GM13977 (cell line): ENCODE measurements at places on chromosomes 2 and 18.

- DNase-seq, result no peak
These were observed 163.8 kb downstream of the SETBP1 start for GRCh38 chr18:44844486-44844885.

- no peak for DNase-seq
These were observed 25.0 kb upstream of the RNF103 start for GRCh38 chr2:86648681-86649080.

DNA sequence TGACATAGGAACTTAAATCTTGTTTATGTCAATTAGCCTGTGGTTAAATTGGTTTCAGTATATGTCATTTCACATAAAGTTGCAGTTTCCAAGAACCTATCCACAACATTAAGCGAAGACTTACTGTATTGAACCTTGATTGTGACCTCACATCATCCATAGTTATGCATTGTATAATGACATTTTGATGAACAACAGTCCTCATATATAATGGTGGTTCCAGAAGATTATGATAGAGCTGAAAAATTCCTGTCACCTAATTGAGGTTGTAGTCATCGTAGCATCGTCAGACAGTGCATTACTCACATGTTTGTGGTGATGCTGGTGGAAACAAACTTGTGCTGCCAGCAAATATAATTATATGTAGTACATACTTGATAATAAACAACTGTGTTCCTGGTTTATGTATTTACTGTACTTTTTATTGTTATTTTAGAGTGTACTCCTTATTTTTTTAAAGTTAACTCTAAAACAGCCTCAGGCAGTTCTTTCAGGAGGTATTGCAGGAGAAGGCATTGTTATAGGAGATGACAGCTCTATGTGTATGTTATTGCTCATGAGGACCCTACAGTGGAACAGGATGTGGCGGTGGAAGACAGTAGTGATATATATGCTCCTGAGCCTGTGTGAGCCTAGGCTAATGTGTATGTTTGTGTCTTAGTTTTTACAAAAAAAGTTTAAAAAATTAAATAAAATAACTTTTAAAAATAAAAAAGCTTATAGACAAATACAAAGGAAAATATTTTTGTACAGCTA, 56.6 kb downstream of the UBE2E3 start:
- DNase-seq, result no peak

- DNase-seq, result no peak
These were observed 42.6 kb upstream of the CDCA7 start for GRCh38 chr2:173311844-173312606.

- DNase-seq, result no peak
These were observed 30.6 kb downstream of the SPTBN1 start for GRCh38 chr2:54486766-54487165.

DNA sequence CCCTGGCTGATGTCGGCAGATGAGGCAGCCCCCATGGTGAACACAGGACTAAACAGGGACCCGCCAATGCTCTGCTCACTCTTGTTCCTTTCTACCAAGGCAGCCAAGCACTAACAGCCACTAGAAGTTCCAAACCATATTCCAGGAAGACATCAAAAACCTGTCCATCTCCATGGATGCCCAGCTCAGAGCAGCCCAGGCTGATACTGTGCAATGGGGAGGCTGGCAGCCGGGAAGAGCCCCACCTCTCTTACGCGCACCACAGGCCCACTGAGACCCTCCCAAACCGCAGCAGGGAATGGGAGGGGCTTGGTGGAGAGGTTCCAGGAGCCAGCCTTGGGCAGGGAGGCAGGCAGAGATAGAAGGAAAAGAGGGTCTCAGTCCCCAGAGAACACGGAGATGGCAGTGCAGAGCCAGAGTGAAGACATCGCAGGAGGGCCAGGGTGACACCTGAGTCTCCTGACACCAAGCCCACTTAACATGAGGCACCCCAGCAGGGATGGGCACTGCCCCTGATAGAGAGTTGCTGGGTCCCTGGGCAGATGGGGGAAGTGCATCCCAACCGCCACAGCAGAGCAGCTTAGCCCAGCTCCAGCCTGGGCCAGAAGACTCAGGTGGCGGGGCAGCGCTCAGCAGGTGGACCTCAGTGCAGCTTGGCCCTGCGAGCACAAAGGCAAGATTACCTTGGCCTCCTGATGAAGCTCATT, 3.4 kb downstream of the HS6ST1 start:
- no peak for DNase-seq

- no peak for DNase-seq
These were observed 69.2 kb downstream of the PDCL3 start for GRCh38 chr2:100632037-100632436.

DNA sequence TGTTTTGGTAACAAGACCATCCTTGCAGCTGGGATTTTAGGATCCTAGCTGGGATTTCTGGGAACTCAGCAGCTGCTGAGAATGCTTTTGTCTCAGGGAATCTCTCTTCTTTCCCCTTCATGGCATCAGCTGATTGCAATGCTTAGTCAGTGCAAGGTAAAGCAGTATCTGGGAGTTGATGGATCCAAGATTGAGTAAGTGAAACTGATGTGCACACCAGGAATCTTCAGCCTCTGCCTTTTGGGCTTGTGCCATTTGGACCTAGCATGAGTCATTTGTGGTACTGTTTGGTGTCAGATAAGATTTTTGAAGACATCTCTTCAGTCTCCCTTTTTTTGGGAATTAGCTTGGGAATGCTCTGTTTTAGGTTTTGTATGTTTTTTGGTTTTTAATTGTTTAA, 363.3 kb upstream of the TFPI start:
- no peak for DNase-seq

GRCh38 chr18:64090876-64091275, 58.0 kb downstream of the LINC00305 start:
- DNase-seq, result no peak

- peak; percentile 23 for DNase-seq
These were observed 226.9 kb downstream of the MYO3B start for GRCh38 chr2:170404846-170405245.

DNA sequence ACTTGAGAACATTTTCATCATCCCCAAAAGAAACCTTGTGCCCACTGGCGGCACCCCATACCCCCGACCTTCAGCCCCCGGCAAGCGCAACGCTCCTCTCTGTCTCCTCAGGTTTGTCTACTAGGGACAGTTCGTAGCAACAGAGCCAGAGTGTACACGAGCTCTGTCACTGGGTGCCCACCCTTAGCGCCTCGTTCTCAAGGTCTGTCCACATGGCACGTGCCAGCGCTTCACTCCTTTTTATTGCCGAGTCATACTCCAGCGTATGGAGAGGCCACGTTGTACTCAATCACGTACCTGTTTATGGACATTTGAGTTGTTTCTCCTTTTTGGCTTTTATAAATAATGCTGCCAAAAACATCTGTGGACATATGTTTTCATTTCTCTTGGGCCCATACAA, 30.3 kb upstream of the GPC1 start:
- no peak for DNase-seq

DNA sequence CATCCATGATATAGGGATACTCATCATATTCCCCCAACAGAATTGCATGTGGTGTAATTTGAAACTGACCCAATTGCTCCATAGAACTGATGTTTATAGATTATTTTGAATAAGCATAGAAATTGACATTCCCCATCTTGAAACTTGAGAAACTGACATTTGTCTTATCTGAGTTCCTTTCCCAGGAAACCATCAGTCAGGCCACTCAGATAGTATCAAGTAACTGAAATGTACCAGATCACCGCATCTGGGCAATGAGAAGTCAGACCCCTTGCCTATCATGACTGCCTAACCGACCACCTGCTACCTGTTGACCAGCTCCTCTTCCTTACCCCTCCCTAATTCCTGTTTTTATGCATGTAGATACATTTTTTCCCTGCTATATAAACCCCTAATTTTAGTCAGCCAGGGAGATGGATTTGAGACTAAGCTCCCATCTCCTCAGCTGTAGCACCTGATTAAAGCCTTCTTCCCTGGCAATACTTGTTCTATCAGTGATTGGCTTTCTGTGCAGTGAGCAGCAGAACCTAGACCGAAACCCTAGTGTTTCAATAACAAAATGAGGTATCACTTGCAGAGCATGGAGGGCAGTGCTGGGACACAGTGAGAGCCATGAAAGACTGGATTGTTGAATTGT, 274.5 kb downstream of the LPIN1 start:
- no peak for DNase-seq

GRCh38 chr2:207768168-207768865, 1.4 kb downstream of the FZD5 start:
- peak; percentile 52 for DNase-seq

- DNase-seq, result no peak
These were observed 57.3 kb upstream of the EML6 start for GRCh38 chr2:54666131-54666633.

GRCh38 chr18:24674200-24674599, 213.8 kb downstream of the HRH4 start:
- no peak for DNase-seq

- DNase-seq, result no peak
These were observed 46.5 kb downstream of the TWIST2 start for GRCh38 chr2:238894226-238894949.

GRCh38 chr2:26681656-26682055, 10.9 kb upstream of the KCNK3 start:
- DNase-seq, result no peak

GRCh38 chr2:143480601-143481236, 351.5 kb downstream of the ARHGAP15 start:
- DNase-seq, result no peak

GRCh38 chr2:8254791-8255447, 426.9 kb upstream of the ID2 start:
- DNase-seq, result no peak

DNA sequence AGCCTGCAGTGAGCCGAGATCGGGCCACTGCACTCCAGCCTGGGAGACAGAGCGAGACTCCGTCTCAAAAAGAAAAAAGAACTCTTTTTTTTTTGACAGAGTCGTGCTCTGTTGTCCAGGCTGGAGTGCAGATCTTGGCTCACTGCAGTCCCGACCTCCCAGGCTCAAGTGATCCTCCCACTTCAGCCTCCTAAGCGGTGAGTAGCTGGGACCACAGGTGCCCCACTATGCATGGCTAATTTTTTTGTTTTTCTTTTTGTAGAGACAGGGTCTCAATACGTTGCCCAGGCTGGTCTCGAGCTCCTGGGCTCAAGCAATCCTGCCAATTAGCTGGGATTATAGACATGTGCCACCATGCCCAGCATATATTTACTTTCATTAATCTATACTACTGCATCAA, 12.5 kb upstream of the INO80D start:
- no peak for DNase-seq

- no peak for DNase-seq
These were observed 1.7 kb downstream of the SEPTIN2 start for GRCh38 chr2:241317391-241317790.

DNA sequence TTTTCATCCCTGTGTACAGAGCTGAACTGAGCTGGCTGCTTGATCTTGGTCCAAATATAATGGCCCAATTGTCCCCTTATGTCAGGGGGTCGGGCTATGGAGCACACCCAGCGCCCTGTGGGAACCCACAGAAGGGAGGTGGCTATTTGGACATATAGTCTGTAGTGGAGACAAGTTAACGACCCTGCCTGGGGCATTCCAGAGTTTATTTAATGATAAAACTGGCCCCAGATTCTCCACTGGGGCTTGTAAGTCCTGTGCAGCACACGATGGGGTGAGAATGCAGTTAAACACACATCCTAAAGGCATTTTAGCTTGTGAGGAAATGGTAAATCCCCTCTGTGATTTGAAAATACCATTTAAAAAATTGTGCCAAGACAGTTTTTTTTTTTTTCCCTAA, 72.9 kb downstream of the QPCT start:
- DNase-seq, result no peak

GRCh38 chr2:156380117-156380645, 47.7 kb upstream of the NR4A2 start:
- DNase-seq, result peak; percentile 26

GRCh38 chr2:142598846-142599245, 278.6 kb upstream of the KYNU start:
- DNase-seq, result no peak

DNA sequence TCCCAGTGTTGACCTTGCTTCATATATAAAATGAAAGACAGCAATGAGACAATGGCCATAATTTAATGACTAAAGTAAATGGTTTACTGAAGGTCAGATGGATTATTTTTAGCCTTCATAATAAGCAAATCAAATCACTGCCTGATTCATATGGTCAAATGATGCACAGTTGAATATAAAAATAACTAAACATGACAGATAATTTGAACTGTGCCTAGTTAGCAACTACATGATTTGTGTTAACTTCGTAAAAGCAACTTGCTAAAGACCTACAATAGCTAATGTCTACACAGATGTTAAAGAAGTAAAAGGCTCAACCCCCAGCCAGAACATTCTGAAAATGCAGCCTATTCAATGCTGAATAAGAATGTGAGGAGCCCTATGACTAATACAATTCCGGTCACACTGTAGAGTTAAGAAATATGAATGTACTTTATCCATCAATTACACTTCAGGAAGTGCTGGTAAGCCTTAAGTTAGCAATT, 590.8 kb upstream of the CDH2 start:
- DNase-seq, result no peak

- no peak for DNase-seq
These were observed 94.8 kb upstream of the HNRNPA3 start for GRCh38 chr2:177117755-177118154.

DNA sequence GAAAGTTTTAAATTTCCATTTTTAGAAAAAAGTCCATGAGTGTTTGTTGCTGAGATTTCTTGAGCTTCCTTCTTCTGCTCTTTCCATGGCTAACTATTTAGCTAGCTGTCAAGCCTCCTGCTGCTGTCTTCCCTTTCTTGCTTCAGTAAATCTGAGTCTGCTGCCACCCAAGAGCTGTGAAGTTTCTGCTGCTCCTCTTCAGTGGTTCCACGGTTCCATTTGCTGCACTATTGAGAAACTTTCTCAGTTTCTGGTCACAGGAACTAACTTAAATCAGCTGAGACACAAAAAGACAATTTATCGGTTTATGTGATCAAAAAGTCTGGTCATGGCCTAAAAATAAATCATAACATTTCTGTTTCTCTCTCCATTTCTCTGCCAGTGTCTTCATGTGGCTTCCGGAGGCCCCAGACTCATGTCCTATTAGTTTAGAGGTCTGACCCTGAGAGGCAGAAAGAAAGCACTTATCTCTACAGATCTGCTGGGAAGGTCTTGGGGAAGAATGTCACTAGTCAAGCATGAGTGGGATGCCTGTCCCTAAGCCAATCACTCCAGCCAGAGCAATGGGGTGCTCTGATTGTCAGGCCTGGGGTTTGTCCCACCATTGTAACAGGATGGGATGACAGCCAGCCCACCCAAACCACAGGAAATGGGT, 73.0 kb upstream of the ARL4C start:
- no peak for DNase-seq

GRCh38 chr2:133561045-133561852, 7.0 kb downstream of the NCKAP5 start:
- DNase-seq, result peak; percentile 23

- no peak for DNase-seq
These were observed 241.4 kb upstream of the MEX3C start for GRCh38 chr18:51438797-51439350.

GRCh38 chr2:232681527-232681926, 15.6 kb upstream of the GIGYF2 start:
- no peak for DNase-seq
